ENCODE measurements at places on chromosomes 16 and 17. TPM values are rescaled to one million over a fixed set of nuclear protein-coding genes. Genes with fewer than 3 reads are reported as not detected.

SPNS3 gene
- 1.7 TPM for total RNA-seq

CCDC40 gene
- 3.1 TPM for total RNA-seq

FASN gene
- 4,879 TPM for total RNA-seq

TBC1D3K gene
- not detected for total RNA-seq
